ENCODE measurements at places on chromosomes 13 and 19.

- DNase-seq: peak; percentile 85
Observed at GRCh38 chr19:4474514-4475022, 2.5 kb downstream of the HDGFL2 start.

- no peak for DNase-seq
Observed at GRCh38 chr13:111485491-111486250, 165.2 kb downstream of the TEX29 start.

DNA sequence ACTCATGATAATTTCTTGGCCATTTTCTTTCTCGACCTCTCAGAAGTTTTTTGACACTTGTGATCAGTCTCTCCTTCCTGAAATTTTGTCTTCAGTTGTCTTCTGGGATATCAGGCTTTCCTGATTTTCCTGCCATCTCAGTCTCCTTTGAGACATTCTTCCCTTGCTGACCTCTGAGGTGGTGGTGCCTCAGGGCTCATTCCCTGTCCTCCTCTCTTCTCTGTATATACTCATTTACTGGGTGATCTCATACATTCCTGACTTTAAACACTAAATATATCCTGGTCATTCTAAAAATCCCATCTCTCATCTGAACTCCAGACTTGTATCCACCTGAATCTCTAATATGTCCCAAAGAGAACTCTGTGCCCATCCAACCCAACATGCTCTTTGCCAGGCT is 31.3 kb upstream of the STARD13 start:
- DNase-seq: no peak

DNA sequence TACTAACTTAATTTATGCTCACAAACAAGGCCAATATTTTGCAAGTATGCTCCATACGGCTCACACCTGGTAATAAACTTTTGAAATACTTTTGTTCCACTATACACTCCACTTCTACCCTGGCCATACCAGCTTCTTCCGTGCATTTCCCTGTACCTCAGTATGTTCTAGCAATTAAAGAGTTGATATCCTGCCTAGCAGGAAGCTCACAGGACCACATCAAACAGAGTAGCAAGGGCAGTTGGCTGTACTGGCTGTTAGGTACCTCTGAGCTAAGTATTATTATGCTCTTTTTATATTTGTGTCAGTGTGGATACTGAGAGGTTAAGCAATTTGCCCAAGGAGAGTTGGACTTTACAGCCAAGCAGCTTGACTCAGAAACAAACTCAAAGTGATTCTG is 257.7 kb downstream of the SLITRK6 start:
- no peak for DNase-seq

DNA sequence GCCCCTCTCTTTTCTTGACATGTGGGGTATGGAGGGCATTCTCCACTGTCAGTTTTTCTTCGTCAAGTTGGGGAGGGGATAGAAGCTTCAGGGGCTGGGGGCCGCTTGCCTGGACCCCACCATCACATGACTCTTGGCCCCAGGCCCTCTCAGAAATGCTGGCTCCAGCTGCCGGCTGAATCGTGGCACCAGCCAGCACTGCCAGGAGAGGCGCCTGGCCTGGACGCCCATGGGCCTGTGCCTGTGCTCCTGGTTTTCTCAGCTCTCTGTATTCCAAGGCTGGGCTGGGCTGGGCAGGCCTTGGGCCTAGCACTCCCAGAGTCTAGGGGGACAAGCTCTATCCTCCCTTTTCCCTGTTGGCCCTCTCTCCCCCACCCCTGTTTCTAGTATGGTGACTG is 38.6 kb downstream of the LYL1 start:
- no peak for DNase-seq

- DNase-seq: no peak
Observed at GRCh38 chr19:38793177-38793576, 4.2 kb downstream of the LGALS7B start.
